ENCODE measurements at places on chromosomes 11 and 22.

DNA sequence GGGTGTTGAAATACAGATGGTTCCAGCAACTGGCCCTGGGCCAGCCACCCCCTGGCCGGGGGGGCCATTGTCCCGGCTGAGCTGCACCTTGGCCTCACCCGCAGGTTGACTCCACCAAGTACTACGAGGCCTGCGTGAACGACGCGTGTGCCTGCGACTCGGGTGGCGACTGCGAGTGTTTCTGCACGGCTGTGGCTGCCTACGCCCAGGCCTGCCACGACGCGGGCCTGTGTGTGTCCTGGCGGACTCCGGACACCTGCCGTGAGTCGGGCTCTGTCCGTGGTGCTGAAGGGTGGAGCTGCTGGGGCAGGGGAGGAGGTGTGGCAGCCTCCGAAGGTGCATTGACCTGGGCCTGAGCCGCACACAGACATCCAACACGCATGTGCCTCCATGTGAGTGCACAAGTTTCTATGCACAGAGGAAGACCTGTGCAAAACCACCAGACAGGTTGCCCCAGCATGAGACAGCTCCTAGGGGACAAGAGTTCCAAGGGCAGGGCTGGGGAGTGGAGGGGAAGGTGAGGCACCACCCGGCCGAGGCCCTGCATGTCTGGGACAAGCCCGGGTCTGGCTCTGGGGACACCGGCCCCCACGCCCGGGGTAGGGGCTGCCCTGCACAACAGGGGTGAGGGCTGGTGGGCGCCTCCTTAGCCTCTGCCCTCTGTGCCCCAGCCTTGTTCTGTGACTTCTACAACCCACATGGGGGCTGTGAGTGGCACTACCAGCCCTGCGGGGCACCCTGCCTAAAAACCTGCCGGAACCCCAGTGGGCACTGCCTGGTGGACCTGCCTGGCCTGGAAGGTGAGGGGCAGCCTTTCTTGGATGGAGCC lies 16.1 kb downstream of the MUC5B start:
- peak; percentile 49 for DNase-seq

DNA sequence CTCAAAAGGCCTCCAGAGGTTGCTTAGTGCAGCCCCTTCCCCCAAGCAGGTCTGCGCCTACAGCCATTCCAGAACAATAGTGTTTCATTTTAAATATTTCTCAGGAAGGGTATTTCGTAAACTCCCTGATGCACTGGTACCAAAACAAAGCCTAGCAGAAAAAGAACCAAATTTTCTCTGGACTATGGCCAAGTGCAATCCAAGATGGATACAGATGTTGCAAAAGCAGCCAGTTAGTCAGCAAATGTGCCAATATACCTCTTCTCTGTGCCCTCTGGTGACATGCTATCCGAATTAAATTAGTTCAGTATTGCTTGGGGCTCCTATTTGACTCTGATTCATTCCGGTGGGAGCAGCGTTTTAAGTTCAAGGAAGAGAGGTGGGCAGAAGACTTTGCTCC lies 247.8 kb downstream of the NTM start:
- DNase-seq, result no peak

GRCh38 chr22:31085493-31085824 lies 4.3 kb downstream of the SMTN start:
- DNase-seq, result peak; percentile 67

- DNase-seq, result no peak
These were observed 110.9 kb downstream of the SWAP70 start for GRCh38 chr11:9774591-9775397.

DNA sequence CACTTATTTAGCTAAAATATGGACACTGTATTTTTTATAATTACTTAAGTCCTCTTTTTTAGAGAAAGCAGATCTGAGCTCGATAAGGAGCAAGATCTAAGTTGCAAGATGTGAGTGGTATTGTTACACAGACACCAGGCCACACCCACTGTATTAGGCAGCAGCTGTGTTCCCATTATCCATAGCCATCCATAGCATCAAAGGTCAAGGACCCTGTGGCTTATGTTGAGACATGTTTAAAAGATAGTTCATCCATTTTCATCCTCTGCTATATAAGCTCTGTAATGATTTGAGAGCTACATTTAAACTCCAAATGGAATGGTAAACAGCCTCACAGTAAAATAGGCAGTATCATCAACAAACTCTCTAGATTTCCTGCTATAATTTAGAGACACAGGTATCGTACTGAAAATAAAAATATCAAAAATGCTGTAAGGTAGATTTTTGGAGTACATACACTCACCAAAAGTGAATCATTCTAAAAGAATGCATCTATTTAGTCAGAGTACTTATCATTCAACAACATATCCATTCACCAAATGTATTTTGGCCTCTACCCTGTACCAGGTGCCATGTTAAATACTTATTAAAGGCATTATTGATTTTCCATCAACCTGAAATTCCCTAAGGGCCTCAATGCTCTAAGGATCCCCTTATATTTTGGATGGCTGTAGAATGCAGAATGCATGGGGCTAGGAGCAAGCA lies 574.0 kb downstream of the LRRC4C start:
- no peak for DNase-seq

DNA sequence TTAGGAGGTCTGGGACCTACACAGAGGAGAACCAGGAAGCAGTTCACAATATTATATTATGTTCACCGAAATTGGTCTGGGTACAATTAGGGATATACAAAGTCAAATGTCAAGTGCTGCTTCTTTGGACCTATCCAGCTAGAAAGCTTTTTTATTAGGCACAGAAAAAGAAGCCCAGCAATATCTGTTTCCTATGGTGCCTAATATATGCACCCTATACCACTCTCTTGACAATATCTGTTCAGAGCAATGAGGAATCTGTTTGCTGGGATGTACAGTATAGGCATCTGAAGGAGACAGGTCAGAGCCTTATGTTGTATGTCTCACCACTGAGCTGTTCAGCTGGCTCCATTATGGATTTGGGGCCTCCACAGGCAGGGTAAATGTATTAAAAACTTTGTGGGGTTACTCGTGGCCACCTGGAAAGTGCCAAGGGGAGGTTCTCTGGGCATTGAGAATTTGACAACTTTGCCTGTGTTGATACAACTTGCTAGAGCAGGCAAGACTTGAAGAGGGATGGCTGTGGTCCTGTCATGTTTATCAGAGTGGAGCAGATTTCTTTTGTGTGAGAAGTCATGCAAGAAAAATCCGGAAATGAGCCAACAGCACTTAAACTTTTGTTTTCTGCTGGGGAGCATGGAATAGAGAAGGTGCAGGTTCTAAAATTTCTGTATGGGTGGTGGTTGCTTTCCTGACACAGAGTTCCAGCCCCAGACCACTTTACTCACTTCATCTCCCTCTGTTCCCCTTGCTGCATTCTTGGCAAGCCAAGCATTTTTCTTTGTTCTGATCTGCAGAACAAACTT lies 10.1 kb downstream of the STIM1 start:
- no peak for DNase-seq

- DNase-seq, result no peak
These were observed 3.1 kb downstream of the GAB2 start for GRCh38 chr11:78414321-78415051.

- DNase-seq, result peak; percentile 78
These were observed 347.9 kb upstream of the NCAM1 start for GRCh38 chr11:112613051-112613972.

DNA sequence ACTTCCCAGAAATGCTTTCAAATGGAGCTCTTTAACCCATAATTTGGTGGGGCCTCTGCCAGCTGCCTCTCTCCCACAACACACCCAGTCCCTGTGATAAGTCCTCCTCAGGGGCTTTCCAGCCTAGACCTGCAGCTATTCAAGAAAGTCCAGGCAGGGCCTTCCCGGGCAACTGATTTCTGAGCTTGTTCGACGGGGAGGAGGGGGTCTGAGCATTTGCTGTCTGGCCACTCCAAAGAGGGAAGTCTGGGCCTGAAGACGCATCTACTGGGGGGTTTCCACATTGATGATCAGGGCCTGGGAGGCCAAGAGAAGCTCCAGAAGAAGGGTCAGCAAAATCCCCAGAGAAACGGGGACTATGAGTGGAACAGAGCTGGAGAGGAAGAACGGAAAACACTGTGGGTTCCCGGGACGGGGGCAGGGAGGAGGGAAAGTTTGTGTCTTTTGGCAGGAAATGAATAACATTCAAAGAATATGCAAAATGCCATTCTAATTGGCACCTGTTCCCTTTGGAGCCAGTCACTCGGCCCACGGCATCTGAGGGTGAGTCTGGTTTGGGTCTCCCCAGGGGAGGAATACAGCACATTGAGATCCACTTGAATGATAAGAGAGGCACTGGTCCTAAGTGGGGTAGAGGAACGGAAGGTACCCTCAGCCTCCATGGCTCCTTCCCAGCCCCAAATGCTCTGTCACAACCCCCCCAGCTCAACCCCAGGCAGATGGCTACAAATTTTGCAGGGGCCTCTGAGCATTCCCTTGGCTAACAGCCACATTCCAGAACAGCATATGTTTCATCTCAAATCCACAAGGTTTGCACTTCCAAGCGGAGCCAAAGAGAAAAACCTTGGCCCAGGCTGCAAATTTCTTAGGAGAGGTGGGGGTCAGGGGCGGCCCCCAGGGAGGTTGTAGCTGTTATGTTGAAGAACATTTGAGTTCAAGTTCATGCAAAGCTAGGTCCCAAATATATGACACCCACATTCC lies 72.0 kb downstream of the RPUSD4 start:
- DNase-seq, result no peak

DNA sequence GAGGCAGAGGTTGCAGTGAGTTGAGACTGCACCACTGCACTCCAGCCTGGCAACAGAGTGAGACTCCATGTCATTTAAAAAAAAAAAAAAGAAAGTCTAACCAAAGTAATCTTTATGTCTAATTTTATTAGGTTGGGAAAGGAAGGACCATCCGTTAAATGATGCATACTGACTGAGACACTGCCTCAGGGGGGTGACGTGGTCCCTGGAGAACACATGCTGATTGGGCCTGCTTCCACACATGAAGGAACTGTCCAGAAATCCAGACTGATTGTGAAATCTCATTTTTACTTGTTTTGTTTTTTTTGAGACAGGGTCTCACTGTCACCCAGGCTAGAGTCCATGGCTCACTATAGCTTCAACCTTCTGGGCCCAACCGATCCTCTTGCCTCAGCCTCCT lies 5.5 kb downstream of the SF3A1 start:
- DNase-seq, result no peak

GRCh38 chr11:123587559-123587958 lies 66.9 kb downstream of the SCN3B start:
- no peak for DNase-seq

- DNase-seq, result peak; percentile 31
These were observed 864.3 kb downstream of the TBC1D22A start for GRCh38 chr22:47626428-47627390.

GRCh38 chr11:18490736-18491485 lies 35.3 kb downstream of the LDHAL6A start:
- DNase-seq, result no peak

DNA sequence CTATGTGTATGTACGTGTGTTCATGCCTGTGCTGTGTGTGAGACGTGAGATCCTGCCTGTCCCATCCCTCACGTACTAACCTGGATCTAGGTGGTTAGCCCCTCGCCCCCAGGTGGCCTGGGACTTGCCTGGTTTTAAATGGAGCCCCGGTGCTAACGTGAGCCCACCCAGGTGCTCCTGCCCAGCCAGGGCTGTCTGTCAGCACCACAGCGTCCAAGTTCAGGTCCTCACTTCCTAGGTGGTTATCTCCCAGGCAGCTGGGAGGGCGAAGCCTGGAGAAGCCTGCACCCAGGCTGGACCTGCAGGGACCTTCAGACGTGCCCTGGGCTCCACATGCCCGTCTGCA lies 86.0 kb downstream of the KCNQ1 start:
- DNase-seq, result no peak

DNA sequence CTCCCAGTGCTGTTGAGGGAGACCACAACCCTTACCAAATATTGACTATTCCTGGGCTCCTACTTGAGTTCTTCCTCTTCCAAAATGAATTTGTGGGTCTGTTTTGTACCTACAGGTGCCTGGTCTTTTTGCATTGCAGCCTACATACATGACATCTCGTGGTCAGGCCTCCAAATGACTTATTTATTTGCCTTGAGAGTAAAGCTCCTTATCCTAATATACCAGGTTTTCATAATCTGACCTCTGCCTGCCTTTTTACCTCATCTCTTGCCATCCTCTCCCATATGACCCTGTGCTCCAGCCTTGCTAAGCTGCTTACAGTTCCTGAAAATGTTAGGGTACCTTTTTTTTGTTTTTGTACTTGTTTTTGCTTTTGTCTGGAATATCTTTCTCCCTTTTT lies 130.4 kb downstream of the UVRAG start:
- DNase-seq, result no peak

GRCh38 chr11:10107497-10107896 lies 186.5 kb downstream of the SBF2 start:
- no peak for DNase-seq

- DNase-seq, result no peak
These were observed 2.4 kb downstream of the BSX start for GRCh38 chr11:122979103-122979814.

DNA sequence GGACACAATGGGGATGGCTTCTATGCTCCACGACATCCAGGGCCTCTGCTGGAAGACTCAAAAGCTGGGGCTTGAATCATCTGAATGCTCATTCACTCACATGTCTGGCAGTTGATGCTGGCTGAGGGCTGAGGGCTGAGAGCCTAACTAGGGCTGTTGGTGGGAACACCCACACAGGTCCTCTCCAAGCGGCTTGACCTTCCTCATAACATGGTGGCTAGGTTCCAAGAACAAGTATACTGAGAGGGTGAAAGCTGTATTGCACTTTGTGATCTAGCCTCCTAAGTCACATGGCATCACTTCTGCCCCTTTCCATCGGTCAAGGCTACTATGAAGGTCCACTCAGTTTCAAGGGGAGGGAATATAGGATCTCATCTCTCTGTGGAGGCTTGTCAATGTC lies 7.5 kb downstream of the TMEM151A start:
- no peak for DNase-seq

DNA sequence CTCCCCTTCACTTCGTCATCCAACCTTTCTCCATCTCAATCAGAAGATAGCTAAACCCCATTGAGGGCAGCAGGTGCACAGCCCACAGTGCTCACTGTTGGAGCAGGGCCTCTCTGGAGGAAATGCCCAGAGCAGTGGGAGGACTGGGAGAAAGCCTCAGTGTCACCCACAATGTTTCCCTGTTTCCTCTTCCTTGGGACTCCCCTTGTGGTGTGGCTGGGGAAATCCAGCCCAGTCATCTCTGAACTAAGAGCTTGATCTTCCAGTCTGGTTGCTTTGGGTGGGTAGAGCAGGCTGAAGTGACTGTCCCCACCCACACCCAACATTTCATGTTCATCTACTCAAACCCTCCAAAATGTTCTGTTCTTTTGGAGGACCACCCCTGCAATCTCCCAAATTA lies 29.8 kb upstream of the EED start:
- DNase-seq, result no peak

DNA sequence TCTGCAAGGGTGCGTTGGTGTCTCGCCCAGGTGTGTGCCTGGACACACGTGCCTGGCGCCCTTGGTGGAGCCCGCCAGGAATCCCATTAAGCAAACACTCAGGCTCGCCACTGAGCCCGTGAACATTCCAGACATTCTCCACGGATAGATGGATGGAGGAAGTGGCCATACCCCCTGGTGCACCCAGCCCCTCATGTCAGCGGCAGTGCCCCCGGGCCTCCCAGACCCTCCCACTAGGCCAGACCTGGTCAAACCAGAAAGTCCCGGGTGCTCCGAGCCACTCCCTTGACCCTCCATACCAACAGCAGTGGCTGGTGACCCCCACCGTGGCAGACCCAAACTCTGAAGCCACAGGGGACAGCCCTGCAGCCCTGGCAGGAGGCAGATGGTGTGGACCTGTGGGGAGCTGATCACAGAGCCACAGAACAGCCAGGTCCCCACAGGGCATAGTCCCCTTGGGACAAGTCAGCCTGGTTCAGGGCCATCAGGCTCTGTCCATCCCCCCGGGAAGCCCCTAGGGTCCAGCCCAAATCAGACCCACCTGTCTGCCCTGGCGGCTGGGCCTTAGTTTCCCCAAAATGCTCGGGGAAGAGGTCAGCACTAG lies 1.9 kb downstream of the EPS8L2 start:
- DNase-seq, result peak; percentile 28

- DNase-seq, result peak; percentile 68
These were observed 36.6 kb downstream of the GAS2 start for GRCh38 chr11:22703040-22703439.
